ENCODE measurements at places on chromosomes 3 and 15. TPM values are rescaled to one million over a fixed set of nuclear protein-coding genes. Genes with fewer than 3 reads are reported as not detected.

The SLC51A gene
- polyA plus RNA-seq: 7.3 TPM

DNA sequence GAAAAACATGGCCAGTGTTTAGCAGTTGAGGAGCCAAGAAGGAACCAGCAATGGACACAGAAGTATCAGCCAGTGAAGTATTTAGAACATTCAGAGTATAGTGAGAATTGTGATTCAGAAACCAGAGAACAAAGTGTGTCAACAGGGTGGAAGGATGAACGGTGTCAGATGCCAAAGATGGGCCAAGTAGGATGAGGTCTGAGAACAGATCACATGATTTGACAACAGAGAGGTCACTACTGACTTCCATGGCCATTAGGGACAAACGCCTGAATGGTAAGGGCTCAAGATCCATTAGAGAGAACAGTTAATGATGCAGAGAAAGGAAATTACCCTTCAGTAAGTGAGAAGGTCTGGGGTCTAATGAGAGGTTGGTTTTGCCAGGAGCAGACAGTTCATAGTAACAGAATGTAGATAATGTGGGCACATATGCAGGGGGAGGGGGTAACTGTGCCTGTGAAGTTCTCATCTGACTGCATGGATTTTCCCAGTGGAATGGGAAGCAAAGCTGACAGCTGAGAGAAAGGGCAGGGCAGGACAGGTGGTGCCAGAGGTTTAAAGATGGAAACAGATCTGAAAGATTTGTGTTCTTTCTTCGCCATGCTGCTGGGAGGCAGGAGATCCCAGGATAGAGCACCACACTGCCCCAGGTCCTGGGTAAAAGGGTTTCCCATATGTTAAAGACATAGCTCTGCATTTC, 4.8 kb upstream of the ACAD9 start:
- no peak for DNase-seq

The ZNF502 gene
- polyA plus RNA-seq: 5.5 TPM

DNA sequence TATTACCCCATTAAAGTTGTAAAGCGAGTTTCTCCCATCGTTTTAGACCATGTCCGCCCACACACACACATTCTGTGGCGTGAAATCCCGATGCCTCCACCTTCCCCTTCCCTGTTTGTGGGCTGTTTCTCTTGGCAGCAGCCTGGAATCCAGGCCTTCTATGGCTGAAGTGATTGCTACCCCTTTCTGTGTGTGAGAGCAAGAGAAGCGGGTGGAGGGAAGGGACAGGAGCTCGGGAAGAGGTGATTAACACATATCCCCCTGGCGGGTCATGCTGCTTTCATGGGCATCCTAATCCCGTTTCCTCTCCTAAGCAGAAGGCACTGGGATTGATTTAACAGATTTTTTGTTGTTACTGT, 283.8 kb upstream of the RGMA start:
- no peak for DNase-seq

- no peak for DNase-seq
Measured at GRCh38 chr15:45827275-45827674, 192.4 kb downstream of the SQOR start.

DNA sequence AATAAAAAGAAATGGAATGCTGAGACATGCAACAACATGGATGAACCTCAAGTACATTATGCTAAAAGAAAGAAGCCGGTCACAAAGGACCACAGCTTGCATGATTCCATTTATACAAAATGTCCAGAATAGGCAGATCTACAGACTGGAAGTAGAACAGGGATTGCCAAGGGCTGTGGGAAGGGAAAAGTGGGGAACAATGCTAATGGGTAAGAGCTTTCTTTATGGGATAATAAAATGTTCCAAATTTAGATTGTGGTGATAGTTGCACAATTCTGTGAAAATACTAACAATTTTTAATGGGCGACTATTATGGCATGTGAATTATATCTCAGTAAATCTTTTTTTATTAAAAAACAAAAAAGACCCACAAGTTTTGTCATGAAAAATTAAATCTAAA, 106.2 kb downstream of the TMCO5A start:
- DNase-seq: no peak

The DCP1A gene
- polyA plus RNA-seq: 16.9 TPM
